ENCODE measurements at places on chromosomes 11 and 22.

GRCh38 chr11:131662317-131662972 lies 292.0 kb downstream of the NTM start:
- DNase-seq, result no peak

DNA sequence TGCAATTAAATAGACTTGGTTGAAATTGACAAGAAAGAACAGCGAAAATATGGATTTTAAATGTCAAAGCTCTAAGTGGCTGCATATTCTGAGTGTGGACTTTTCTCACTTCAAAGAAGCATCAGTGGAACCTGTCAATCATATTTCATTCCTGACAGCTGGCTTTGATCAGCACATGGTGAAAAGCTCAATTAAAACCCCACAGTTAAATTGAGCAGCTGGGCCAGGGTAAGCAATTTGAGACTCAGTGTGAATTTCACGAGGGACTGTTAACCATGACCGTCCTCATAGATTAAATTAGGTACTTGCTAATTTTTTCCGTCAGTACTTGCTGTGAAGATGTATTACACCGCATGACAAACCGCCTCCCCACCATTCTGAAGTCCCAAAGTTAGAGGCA lies 11.0 kb upstream of the OR10D3 start:
- DNase-seq, result no peak

DNA sequence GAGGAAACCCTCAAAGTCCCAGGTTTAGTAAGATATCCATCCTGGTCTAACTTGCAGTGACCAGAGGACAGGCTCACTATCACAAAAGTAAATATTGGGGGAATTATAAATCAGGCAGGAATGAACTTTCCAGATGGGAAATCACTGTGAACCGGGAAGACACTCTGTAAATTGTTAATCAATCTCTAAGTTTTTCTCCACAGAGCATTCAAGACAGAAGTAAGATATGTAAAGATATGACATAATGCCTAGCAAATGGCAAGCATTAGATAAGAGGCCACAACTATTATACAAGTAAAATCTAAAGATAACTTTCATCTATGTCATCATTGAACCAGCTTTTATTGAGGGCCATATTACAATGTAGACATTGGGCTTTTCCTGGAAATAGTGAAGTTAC lies 35.3 kb upstream of the LRRC4C start:
- no peak for DNase-seq

DNA sequence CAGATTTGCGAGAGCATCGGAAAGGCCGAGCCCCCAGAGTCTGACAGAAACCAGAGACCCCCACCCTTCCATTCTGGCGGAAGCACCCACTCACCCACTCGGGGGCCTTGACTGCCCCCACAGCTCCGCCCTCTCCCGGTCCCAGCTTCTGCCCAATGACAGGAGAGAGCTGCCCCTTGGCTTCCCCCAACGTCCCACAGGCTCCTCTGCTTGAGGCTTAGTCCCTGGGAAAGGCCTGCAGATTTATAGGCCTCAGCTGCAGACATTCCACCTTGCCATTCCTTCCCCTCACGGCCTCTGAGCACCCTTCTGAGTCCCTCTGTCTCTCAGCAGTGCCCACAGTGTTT lies 125.0 kb upstream of the NCAM1 start:
- DNase-seq, result no peak

DNA sequence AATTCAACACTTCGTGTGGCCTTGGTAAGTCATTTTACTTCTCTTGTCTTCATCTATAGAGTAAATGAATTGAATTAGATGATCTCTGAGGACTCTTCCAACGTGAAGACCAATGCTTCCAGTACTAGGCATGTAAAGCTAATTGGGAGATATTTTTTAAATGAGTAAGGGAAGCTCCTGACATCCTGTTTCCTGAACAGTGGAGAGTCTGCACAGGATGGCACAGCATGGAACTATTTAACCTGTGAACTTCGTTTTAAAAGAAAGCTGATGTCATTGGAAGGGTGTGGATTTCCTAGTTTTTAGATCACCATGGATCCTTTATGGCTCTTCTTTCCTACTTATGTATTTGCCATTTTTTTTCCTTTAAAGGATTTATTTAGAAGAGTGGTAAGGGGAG lies 48.4 kb upstream of the HSD17B12 start:
- no peak for DNase-seq

- no peak for DNase-seq
Observed at GRCh38 chr22:22981670-22982571, 88.4 kb upstream of the GNAZ start.

DNA sequence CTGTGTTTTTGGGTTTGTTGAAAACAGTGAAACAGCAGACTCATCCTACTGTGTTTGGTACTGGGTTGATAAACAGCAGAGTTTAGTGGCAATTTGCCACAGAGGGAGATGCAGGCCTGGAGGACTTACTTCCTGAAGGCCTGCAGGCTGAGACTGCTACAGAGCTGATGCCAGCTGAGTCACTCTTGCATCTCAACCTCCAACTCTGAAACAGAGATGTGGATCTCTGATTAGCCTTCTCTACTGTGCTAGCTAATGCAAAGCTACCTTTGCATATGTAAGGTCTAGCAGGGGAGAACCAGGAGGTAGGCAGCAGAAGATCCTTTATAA lies 14.3 kb downstream of the ATP5MG start:
- no peak for DNase-seq

GRCh38 chr22:39239561-39240423 lies 5.0 kb downstream of the PDGFB start:
- DNase-seq, result no peak

- no peak for DNase-seq
Observed at GRCh38 chr11:77590194-77590782, 535 bp downstream of the AQP11 start.

GRCh38 chr11:110565357-110566336 lies 135.9 kb downstream of the FDX1 start:
- DNase-seq, result no peak

GRCh38 chr22:34070051-34070450 lies 149.8 kb upstream of the LARGE1 start:
- DNase-seq, result no peak

DNA sequence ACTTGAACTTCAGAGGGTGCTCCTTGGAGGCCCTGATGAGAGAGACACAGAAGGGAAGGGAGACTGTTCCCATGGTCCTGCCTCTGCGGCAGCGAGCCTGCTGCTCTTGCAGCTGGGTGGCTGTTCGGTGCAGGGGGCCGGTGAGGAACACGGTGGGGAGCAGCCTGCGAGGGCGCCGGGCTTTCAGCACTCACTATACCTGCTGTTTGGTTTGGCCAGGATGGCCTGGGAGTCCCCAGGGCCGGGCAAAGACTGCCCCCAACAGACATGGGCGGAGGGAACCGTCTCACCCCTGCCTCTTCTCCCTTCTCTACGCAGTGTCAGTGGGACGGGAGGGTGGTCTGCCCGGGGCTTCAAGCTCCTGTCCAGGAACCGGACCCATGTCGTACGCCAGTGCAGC lies 58.0 kb upstream of the PRODH start:
- DNase-seq, result no peak

DNA sequence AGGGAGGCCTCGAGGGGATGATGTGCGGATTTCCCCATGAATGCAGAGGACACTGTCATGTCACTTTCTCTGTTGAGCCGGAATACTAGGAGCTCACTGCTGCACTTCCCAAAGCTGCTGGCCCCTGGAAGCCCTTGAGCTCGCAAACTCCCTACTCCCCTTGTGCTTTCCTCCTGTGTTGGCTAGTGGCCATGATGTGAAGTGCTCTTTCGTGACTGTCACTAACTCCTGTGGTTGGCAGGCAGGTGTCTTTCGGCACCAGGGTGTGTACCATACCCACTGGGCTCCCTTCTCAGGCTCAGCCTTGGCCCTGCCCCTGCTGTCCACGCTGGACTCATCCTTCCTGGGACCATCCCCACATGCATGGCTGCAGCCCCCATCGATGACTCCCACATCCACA lies 86.2 kb downstream of the BTBD10 start:
- no peak for DNase-seq

GRCh38 chr22:29661336-29661735 lies 57.9 kb downstream of the NF2 start:
- no peak for DNase-seq

- no peak for DNase-seq
Observed at GRCh38 chr11:127994736-127995135, 592.6 kb downstream of the ETS1 start.

DNA sequence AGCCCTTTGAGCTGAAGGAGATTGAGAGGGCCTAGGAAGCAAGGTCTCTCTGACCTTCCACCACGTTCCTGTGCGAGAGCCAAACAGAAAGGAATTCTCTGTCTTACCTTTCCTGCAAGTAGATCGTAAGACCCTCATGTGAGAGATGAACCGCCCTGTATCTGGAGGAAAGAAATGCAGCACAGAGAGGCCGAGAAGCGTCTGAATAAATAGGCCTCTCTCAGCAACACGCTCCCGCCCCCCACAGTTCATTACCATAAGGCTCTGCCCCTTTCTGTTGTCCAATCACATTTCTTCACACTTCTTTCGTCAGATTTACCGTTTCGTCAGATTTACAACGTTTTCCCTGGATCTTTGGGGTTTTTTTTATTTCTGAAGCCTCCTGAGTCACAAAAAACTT lies 90.3 kb downstream of the BLID start:
- DNase-seq, result no peak

GRCh38 chr11:68311160-68312116 lies 953 bp upstream of the LRP5 start:
- DNase-seq, result no peak

GRCh38 chr11:113615098-113615497 lies 91.0 kb downstream of the TMPRSS5 start:
- DNase-seq, result no peak

GRCh38 chr11:83625336-83625735 lies 339.2 kb upstream of the CCDC90B start:
- DNase-seq, result no peak

DNA sequence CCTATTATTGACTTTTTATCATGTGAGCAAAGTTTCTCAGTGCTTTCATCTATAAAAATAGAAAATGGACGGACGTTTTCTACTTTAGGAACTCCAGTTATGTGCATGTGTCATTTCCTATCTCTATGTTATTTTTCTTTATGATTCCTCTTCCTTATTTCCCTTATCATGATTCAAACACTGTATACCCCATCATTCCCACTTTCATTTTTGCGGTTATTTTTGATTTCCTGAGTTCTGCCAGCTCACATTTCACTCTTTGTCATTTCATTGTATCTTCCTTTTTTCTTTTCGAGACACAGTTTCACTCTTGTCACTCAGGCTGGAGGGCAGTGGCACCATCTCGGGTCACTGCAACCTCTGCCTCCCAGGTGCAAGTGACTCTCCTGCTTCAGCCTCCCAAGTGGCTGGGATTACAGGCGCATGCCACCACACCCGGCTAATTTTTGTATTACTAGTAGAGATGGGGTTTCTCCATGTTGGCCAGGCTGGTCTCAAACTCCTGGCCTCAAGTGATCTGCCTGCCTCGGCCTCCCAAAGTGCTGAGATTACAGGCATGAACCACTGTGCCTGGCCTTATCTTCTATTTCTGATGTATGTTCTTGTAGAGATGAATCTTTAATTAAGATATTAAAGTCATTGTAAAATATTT lies 21.5 kb downstream of the C11orf58 start:
- no peak for DNase-seq

GRCh38 chr11:20584093-20584774 lies 15.2 kb upstream of the SLC6A5 start:
- DNase-seq, result no peak

DNA sequence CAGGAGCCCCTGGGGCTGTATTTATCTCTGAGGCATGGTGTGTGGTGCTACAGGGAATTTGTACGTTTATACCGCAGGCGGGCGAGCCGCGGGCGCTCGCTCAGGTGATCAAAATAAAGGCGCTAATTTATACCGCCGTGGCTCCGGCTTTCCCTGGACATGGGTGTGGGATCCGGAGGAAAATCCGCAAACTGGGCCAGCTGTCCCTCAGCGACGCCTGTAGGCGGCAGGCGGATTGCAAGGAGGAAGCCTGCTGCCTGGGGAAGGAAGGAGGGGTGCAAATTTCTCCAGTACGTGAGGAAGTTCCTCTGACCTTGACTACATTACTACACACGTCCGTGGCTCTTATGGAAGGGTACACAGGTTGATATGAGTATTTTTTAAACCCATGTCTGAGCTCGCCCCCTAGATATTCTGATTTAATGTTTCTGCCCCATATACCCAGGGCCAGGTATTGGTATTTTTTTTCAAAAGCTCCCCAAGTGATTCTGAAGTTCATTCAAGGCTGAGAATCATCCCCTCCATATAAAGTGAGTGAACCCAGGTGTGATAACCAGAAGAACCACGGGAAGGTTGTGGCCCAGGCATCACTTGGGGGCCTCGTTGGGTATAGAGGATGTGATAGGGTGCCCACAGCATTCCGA lies 2.8 kb downstream of the MYOD1 start:
- DNase-seq, result no peak

- no peak for DNase-seq
Observed at GRCh38 chr22:47793304-47794101, 1031.1 kb downstream of the TBC1D22A start.

GRCh38 chr11:92830377-92831155 lies 138.9 kb upstream of the MTNR1B start:
- DNase-seq, result no peak

- DNase-seq, result no peak
Observed at GRCh38 chr11:331358-332060, 10.8 kb upstream of the IFITM3 start.

GRCh38 chr11:95575517-95575916 lies 214.1 kb downstream of the FAM76B start:
- no peak for DNase-seq

DNA sequence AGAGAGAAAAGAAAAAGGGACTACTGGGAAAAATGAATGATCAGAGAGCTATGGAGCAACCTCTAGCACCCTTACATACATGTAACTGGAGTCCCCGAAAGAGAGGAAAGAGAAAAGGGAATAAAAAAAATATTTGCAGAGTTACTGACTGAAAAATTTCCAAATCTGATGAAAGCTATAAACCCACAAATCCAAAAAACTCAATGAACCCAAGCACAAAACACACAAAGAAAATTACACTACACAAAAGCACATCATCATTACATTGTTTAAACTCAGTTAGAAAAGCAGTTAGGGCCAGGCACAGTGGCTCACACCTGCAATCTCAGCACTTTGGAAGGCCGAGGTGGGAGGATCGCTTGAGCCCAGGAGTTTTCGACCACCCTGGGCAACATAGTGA lies 6.7 kb downstream of the VPS37C start:
- no peak for DNase-seq

GRCh38 chr22:45157907-45158306 lies 5.8 kb upstream of the NUP50 start:
- DNase-seq, result no peak

DNA sequence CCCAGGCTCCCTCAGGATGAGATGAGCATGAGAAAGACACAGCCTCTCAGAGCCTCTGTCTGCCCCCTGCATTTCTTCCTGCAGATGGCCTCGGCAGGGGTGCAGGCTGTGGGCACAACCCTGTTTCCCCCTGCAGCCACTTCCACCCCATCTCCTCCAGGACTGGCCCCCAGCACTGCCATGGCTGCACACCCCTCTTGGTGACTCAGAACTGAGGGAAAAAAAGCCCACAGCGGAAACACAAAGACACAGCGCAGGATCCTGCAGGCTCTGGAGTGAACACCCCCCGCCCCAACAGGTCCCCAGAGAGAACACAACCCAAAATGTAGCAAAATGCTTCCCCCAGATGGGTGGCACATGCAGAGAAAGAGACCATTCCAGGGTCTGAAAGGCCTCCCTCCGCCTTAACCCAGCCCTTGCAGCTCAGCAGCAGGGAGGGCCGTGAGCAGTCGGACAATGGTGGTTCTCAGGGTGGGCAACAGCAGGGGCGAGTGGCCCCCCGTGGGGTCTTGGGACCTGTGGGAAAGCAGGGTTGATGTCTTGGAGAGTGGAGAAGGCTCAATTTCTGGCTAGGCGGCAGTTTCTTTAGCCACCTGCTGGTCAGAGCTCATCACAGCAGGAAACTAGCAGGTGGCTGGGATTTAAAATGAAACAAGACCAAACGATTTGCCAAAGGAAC lies 8.0 kb downstream of the TUBGCP6 start:
- no peak for DNase-seq

GRCh38 chr11:44408141-44408540 lies 98.2 kb upstream of the ALX4 start:
- DNase-seq, result no peak
